ENCODE measurements at places on chromosomes 1 and 21.

DNA sequence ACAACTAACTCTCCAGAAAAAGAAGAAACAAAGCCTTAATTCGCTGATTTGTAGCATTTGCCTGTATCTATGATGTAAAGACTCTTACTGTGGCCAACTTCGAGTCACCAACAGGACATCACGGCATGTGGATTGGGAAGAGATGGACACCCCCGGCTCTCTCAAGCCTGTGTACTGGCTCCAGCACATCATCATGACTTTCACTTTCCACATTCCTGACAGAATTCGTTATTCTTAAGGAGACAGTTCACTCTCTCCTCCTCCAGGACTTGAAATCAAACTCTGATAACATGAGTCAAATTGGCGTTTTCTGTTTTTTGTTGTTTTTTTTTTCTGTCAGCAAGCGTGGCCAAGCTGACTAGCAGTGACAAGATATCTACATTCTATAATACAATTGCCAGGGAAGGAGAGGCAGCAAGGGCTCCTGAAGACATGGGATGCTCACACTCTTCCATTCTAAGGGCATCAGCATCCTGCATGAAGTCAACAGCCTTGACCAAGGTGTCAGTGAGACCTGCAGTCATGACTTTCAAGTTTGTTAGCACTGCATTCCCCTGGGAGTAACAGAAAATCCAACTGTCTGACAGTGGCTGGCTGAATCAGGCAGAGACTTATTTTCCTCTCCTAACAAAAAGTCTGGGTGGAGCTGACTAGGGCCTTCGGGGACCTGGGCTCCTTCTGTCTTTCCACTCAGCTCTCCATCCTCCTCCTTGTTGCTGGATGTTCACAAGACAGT lies 13.3 kb upstream of the TRAF3IP3 start:
- no peak for DNase-seq

- DNase-seq, result no peak
Observed at GRCh38 chr1:185144233-185144632, 12.5 kb downstream of the TRMT1L start.

DNA sequence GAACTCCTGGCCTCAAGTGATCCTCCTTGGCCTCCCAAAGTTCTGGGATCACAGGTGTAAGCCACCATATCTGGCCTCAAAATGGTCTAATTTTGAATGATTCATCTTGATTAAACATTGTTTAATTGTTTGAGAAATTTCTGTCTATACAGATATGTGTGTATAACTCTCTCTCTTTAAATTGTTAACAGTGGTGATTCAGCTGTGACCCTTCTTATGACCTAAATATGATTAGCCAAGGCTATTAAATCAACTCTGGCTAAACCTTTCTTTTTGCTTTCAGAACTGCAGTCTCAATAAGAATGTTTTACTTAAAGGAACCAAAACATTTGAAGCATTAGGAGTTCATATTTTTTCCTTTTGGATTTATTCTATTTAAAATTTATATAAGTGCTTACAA lies 19.2 kb upstream of the B3GALT5 start:
- DNase-seq, result no peak

- peak; percentile 14 for DNase-seq
Observed at GRCh38 chr21:34526618-34527290, 14.7 kb upstream of the KCNE1 start.

DNA sequence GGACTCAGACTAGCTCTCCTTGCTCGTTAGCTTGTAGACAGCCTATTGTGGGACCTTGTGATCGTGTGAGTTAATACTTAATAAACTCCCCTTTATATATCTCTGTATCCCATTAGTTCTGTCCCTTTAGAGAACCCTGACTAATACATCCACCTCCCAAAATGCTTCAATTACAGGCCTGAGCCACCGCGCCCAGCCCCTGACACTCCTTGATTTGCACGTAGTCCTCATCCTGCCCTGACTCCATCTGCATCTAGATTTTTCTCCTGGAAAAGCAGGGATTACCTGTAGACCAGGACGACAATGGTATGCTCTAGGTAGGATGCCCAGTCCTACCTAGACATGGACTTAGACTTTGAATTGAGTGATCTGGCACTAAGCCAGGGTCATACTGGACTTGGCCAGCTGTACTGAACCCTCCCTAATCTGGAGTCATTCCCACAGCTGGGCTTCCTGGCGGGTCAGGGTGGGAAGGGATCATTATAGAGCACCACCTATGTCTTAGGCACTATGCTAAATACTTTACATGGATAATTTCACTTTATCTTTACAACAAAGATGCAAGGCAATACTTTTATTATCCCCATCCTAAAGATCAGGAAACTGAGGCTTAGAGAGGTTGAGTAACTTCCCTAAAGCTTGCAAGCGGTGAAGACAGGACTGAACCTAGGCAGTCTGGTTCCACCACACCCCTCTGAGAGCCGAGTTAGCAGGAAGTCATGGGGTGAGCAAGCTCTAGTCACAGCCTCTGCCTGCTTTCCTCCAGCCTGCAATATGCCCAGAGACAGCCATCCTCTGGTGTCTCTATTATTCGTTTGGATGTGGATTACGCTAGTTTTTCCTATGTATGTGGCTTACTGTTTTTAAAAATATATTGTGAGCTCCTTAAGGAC lies 89.4 kb downstream of the DTL start:
- DNase-seq, result no peak

GRCh38 chr1:115692224-115692623 lies 50.5 kb downstream of the VANGL1 start:
- DNase-seq, result no peak

- no peak for DNase-seq
Observed at GRCh38 chr1:240031009-240031408, 60.7 kb upstream of the FMN2 start.

- no peak for DNase-seq
Observed at GRCh38 chr1:232627645-232628334, 2.1 kb downstream of the SIPA1L2 start.

- DNase-seq, result no peak
Observed at GRCh38 chr1:69834336-69834735, 266.6 kb downstream of the LRRC7 start.

- DNase-seq, result no peak
Observed at GRCh38 chr1:227576189-227576588, 12.8 kb downstream of the ZNF678 start.

DNA sequence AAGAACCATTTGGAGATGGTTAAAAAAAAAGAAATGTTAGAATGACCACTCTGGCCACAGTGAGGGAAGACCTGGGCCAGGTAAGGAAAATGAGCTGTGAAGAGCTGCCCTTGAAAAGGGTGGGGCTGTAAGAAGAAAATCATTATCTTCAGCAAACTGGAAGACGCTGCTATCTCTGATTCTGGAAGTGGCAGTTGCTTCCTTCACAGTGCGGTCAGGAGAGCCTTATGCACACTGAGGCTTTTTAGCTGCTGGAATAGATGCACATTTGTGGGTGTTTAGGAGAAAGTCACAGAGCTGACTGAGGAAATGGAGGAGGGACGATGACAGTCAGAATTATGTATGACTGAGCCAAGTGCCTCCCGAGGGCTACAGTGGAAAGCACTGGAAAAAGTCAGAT lies 91.6 kb downstream of the TBX19 start:
- DNase-seq, result no peak

DNA sequence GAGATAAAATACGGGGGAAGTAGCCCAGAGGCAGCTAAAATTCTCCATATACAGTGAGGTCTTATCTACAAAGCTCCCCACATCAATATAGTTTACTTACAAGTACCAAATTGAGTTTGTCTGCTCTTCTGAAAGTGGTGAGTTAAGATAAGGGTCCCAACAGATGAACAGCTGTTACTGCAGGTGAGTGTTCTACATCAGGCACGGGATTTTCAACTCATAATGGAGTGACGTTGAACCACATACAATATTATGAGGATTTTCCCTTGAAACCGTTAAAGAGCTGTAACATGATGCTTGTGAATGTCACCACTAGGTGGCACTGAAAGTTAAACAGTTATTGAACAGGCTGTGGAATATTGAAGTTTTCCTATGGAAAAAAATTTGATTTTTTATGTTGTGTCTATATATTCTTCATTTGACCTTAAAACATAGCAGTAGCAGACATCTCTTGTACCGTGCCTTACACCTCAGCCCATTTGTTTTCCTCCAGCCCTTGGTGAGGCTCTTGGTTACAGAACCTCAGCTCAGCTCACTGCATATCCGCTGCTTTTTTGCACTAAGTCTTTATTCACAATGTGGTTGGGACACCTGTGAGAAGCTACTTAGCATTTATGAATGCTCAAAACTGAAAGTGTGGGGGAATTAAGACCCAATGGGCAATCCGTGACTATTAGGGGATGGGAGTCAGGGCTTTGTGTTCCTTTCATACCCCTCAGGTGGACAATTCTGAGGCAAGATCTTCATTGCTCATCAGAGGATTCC lies 23.2 kb downstream of the CD1D start:
- no peak for DNase-seq

GRCh38 chr1:247906504-247907047 lies 11.2 kb downstream of the OR2W3 start:
- DNase-seq, result no peak

- DNase-seq, result no peak
Observed at GRCh38 chr1:63746129-63746864, 27.5 kb upstream of the ROR1 start.

DNA sequence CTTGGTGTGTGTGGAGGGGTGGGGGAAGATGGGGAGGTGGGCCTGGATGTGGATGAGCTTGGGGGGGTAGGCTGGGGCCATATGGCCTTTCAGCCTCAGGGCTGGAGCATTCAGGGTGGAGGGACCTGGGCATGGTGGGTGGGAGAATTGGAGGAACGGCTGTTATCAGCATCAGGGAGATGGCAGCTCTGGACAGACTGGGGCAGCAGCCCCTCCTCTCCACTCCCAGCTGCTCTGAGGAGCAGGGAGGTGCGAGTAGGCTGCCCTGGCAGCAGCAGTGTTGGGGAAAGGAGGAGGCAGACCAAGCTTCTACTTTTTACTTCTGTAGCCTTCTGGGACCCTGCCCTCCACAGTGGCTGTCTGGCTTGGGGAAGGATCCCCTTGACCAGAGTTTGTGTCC lies 10.2 kb downstream of the PPFIA4 start:
- no peak for DNase-seq

GRCh38 chr1:209029737-209030136 lies 553.8 kb upstream of the CAMK1G start:
- DNase-seq, result no peak

DNA sequence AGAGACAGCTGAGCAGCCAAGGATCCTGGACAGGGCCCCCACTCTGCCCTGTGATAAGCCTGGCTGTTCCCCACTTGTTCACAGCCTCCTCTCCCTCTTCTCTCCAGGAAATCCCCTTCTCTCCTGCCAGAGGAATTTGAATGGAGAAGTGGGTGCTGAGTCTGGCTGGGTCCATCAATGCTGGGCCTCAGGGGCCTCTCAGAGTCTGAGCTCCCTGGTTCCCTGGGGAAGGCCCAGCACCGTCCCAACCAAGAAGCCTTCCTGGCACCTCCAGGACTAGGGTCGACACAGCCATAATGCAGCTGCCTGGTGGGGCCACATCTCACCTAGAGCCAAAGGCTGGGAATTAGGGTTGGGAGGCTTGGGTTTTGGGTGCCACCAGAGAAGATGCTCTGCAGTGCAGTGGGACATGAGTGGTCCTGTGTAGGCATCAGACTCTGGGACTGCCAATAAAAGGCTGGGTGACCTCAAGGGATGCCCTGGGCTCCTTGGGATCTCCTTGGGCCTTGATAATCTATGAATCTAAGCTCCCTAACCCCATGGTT lies 2.5 kb downstream of the MYBPH start:
- no peak for DNase-seq

DNA sequence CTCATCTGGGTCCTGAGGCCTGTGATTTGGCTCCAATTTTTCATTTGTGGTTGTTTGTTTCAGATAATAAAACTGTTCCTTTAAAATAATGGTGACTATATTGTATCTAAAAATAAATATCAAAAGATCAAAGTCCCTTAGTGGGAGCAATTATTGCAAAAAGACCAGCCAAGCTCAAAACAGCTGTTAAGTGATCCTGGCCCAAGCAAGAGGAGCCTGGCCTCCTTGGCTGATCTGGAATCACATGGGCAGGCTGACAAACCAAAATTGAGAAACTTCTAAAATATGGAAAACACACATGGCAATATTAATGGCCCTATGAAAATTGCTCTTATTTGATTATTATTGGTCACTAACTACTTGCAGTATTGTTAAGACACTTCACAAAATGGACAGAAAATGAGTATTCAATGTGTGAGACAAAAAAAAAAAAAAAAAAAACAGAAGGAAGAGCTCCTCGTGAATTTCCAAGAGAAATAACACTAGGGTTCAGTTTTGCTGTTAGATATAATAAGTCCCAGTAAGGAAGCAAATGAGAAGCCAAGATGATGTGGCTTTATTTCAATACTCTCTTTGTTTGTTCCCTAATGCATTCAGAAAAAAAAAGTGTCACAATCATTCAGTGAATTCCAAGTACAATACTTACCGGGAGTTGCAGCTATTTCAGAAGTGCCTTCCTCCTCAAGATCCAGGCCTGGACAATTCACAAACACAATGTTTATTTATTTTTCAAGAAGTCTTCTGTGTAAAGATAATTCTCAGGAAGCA lies 105.1 kb downstream of the SEC16B start:
- no peak for DNase-seq

DNA sequence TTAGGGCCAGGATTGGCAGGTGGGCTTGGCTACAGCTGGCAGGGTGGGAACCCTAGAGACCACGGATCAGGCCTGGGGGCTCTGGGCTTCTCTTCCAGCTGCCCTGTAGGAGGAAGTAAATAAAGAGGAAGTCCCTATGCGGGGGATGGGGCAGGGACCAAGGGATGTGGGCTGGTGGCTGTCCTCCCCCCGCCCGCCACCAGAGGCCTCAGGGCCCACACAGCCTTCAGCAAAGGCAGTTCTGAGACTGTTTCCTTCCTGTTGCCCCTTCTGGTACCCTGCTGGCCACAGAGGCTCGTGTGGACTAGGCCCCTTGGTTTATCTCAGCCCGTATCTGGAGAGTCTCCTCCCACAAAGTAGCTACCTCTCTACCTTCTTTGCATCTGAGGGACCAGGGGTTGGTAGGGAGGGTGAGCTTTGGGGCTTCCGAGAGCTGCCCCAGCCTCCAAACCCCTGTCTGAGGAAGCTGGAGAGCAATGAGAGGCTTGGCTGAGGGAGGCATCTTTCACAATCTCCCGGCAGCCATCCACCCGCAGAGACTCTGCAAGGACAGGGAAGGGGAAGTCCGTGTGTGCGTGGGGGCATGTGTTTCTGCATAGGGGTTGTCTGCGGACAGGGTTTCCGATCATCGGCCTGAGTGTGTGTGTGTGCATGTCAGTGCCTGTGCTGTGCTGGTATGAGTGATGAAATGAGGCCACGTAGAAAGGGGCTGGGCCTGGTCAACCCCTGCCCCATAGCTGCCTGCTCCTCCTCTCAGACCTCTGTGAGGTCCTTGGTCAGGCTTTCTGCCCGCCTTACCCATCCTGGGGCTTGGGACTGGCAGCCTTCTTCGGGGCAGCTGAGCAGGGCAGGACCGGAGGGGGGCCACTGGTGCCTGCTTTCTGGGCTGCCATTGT lies 12.5 kb downstream of the RPS6KA1 start:
- peak; percentile 75 for DNase-seq

- DNase-seq, result no peak
Observed at GRCh38 chr1:72932025-72932424, 649.7 kb upstream of the NEGR1 start.

DNA sequence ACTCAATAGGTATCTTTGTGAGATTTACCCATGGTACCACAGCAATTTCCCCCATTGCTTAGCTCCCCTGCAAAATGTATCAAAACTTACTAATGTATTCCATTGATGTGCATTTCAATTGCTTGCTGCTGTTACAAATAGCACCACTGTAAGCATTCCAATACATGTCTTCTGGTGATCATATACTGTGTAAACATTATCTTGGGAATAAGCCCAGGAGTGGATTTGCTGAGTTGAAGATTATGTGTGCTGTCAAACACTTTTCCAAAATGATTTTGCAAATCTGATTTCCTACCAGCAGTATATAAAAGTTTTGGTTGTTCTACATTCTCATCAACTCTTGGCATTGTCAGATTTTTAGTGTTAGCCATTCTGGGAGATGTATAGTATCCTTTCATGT lies 141.0 kb upstream of the KCTD3 start:
- no peak for DNase-seq
